ENCODE measurements at places on chromosomes 4 and X.

DNA sequence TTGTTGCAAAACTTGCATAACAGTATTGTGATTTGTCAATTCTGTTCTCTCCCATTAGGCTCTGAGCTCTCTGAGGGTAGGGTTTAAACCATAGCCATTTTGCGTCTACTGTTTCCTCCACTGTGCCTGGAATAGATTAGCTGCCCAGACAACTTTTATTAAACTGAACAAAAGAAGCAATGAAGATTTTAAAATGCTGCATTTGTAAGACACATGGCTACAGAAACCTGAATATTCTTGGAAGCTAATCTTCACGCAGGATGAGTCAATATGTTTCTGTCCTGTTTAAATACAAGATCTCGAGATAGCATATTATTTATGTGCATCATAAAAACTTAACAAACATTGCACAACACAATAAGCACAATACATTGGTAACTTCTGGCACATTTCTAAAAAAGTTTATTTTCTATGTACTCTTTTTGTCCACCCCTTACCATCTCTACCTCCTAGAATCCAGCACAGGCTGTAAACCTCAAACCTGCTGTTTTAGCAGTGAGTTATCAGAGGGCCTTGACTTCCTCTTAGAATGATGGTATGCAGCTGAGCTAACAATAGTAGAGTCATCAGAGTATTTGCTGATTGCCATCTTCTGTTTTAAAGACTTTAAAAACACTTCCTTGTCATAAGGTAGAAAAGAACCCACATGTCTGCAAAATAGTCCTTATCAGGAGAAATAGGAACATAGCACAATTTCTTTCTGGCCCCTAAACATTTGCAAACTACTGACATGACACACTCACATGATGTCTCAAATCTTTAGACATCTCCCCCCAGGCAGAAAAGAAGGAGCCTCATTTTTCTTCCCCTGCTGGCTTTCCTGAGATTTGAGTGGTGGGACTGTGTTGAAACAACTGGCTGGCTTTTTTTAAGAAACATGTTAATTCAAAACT is 10.6 kb upstream of the CCNG2 start:
- DNase-seq, result no peak

DNA sequence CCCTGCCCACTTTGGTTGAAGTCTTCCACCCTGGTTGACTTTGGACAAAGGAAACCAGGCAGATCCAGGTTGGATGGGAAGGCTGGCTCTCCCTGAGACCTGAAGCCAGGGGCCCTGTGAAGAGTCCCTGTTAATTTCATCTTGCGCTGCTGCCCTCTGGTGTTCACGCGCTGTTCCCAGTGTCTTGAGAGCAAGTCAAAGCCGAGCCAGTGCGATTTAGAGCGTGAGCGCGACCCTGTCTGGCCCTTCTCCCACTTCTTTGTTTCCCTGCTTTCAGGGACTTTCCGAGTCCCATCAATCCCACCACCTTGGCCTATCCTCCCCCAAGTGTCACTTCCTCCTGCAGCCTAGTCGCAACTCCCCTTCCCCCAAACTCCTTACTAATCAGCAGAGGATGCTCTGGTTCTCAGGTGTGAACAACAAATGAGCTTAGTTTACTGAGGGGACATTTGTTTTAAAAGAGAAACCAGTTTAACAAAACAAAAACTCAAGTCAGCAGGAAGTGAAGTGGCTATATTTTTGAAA is 25.8 kb upstream of the CHRNA9 start:
- DNase-seq, result no peak

GRCh38 chr4:91057871-91058270 is 930.7 kb downstream of the CCSER1 start:
- DNase-seq, result no peak

GRCh38 chrX:98607739-98608138 is 1724.0 kb downstream of the RPA4 start:
- DNase-seq, result no peak

- no peak for DNase-seq
Observed at GRCh38 chr4:159060161-159060560, 42.7 kb upstream of the RAPGEF2 start.

- no peak for DNase-seq
Observed at GRCh38 chrX:69535661-69536060, 31.5 kb downstream of the NALF2 start.

DNA sequence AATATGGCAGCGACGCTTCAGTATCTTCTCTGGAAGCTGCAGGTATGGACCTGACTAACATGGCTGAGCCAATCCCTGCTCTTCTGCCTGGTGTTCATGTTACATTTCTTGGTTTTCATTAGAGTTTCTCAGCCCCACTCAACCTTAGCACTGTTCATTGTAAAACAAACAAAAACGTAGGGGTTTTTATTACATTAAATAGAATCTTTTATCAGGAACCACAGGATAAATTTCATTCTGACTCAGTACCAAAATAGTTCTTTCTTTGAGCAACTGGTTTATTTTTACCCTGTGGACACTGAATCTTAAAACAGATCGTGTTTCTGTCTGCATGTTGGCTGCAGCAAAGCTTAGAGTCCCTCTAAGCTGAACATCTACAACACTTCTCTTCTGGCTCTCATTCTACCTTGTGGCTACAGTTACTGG is 27.1 kb downstream of the FHIP1A start:
- no peak for DNase-seq

DNA sequence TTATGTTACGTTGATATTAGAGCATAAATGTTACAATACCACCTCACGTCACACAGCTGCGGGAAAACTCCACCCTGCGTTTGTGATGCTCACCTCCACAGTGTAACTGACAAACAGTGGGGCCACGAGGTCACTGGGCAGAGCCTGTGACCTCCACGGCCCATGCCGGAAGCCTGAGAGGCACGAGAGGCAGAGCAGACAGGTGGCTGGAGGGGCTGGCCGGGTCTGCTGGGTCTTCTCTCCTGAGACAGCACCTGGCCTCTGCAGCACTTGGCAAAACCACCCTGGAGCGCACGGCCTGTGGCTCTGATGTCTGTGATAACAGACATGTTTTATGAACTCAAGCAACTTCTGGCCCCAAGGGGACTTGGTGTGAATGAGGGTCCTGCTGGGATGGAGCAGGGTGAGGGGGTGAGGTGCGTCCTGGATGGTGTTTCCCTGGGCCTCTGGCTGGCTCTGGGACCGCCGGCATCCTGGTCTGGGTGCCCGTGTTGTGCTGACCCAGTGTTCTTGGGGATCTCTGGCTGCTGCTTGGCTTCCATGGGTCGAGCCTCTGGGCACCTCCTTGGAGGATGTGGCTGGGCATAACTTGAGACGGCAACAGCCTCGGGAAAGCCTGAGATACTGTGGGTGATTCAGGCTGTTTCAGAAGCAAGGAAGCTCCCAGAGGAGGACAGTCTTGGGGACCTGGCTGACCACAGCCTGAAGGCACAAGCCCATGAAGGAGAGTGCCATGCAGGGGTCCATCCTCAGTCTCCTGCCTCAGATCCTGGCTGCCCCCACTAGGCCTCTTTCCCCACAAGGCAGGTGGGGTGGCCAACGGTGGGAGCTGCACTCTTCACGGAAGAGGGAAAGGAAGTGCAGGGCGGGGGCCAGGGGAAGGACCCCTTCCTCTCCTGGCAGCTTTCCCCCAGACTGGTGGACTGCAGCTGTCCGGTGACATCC is 19.7 kb downstream of the RNF212 start:
- DNase-seq, result no peak

DNA sequence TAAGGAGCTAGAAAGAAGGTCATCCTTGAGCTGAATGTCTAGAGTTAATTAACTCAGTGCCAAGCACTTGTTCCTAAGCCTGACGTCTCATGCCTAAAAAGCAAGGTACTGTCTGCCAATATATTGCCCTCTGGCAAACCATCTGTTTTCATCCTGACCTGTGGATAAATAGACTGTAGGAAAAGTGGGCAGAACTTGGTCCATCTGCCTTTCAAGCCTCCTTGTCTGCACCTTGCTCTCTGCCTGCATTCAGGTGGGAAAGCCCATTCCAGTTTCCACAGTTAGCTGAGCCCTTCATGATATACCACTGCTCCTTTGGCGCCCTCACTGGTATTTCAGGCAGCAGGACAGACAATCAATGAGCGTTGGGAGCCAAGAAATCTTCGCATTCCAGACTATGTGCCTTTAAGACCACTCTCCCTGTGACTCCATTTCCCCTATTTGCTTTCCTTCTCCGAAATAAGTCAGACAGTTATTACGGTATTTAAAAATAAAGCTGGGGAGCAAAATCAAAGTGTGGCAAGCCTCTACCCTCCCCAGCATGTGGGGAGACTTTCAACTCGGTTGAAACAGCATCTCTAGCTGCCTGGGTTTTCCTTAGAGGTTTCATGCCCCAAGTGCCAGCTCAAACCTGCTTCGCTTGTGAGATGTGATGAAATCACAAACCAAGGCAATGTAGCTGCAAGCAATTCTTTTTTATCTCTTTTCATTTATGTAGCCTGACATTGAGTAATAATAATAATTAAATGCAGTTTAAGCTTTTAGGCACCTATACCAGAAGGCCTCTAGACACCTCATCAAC is 2.5 kb upstream of the CCDC149 start:
- no peak for DNase-seq
